ENCODE measurements at places on chromosomes 3 and 15.

GRCh38 chr15:35173444-35174118 lies 88.5 kb upstream of the NANOGP8 start:
- peak; percentile 21 for DNase-seq

- peak; percentile 3 for DNase-seq
Observed at GRCh38 chr3:30113906-30114305, 492.5 kb upstream of the TGFBR2 start.

DNA sequence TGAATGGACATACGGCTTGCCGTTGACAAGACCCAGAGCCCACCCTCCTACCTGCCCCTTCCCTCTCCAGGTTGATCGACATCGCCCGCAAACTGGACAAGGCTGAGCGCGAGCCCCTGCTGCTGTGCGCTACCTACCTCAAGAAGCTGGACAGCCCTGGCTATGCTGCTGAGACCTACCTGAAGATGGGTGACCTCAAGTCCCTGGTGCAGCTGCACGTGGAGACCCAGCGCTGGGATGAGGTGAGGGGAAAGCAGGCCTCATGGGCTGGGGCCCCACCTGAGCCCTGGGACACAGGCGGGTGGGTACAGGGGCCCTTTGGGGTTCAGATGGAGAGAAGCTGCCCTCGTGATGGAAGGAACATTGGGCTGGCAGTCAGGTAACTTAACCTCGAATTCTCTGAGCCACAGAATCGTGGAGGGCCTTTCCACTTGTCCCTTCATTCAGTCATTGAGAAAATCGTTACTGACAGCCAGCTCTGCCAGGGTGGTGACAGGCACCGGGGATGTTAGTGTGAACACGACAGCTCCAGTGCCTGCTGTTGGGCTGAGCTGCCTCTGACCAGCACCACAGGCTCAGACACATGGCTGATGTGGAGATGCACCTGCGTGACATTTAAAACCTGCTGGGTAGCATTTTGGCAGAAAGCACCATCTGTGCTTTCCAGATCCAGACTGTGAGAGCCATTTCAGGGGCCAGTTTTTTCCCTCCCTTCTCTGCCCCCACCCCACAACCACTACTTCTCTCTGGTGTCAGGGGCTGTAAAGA lies 25.6 kb upstream of the RHO start:
- no peak for DNase-seq

GRCh38 chr15:27741226-27741860 lies 357.8 kb downstream of the OCA2 start:
- DNase-seq = no peak

GRCh38 chr3:33428734-33429133 lies 11.5 kb downstream of the UBP1 start:
- DNase-seq = no peak

DNA sequence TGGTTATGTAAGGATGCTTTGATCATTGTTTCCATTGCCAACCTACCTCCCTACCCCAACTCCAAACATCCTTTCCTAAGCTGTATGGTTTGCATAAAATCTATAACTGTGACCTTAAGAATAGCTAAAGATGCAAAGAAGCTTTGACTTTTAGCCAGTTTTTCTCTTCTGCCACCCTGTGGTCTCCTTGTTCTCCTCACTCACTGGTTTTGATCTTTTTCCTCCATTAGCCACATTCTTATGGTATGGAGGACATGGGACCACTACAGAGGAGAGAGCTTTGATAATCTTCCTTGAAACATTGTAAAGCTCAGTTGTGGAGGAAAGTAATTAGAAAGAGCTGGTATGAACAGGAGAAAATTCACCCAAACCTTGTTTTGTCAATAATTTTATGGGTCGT lies 115.9 kb downstream of the NEK11 start:
- peak; percentile 9 for DNase-seq

DNA sequence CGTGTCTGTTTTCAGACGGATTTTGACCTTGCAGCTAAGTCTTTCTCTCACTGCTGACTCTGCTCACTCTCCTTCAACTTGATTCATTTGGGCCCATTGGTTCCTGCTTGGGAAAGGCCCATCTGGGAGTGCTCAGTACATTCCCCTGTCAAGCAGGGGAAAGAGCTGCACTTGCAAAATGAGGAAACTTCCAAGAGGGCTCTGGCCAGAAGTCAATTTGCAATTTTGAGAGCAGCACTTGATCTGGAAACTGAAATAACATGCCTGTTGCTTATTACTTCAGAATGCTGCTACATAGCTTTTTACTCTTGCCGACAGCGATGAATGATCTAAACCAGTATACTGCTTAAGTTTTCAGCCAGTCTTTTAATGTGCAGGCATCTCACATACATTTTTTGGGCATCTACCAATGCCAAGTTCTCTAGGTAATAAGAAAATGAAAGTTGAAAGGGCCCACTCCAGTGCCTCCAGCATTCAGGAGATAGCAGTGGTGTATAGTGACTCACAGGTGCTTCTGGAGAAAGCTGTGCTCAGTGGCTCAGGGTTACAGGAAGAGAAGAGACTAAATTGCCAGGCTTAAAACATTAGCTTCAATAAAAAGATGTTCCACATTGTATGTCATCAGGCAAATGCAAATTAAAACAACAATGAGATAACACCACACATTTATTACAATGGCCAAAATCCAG lies 70.1 kb upstream of the RORA start:
- no peak for DNase-seq

DNA sequence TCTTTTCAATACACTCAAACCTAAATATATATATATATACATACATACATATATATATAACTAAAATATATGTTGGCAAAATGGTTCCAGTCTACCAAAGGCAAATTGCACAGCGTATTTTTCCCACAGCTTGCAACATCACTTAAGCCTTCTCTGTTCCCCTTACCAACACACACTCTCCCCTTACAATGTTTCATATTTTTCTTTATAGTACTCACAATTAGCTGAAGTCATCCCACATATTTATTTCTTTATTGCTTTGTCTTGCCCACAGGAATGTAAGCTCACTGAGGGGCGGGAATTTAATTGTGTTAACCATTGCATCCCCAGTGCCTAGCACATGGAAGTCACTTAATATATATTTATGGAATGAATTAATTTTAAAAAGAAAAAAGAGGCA lies 288.3 kb downstream of the ULK4 start:
- peak; percentile 79 for DNase-seq

- DNase-seq = peak; percentile 68
Observed at GRCh38 chr3:159829539-159830227, 159.0 kb upstream of the IL12A start.

DNA sequence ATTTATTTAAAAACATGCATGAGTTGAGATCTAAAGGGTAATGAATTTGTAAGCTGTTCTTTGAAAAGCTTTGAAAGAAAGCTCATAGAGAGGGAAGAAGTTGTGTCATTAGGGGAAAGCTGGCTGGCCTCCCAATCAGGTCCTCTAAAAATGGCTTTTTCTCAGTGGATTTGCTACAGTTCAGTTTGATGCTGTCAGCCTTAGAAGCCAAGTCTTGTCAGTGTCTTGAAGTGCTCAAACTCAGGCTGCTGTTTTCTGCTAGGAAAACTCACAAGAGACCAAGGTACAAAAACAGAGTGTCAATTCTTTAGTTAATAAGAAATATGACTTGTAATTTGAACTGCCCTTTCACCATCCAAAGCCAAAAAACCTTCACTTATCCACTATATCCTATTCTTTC lies 243.8 kb downstream of the OTOL1 start:
- DNase-seq = no peak
